Activated naive CD8-positive, alpha-beta T cell treated with anti-CD3 and anti-CD28 coated beads, Interleukin-2, amount 10 ng/mL, durations not matched to agents 7 days and 5 days (primary cell): ENCODE measurements at places on chromosomes 3 and 15. TPM values are rescaled to one million over a fixed set of nuclear protein-coding genes. Genes with fewer than 3 reads are reported as not detected.

The ENTPD3 gene
- not detected for total RNA-seq

The CAMKV gene
- total RNA-seq: not detected

The IL5RA gene
- total RNA-seq: 0.64 TPM

The FAM107A gene
- total RNA-seq: not detected

The MITF gene
- 1.4 TPM for total RNA-seq

The AHSG gene
- not detected for total RNA-seq

The GNAI2 gene
- total RNA-seq: 448 TPM

The CYP1A1 gene
- 12.4 TPM for total RNA-seq

The IQCH gene
- total RNA-seq: 1.2 TPM

DNA sequence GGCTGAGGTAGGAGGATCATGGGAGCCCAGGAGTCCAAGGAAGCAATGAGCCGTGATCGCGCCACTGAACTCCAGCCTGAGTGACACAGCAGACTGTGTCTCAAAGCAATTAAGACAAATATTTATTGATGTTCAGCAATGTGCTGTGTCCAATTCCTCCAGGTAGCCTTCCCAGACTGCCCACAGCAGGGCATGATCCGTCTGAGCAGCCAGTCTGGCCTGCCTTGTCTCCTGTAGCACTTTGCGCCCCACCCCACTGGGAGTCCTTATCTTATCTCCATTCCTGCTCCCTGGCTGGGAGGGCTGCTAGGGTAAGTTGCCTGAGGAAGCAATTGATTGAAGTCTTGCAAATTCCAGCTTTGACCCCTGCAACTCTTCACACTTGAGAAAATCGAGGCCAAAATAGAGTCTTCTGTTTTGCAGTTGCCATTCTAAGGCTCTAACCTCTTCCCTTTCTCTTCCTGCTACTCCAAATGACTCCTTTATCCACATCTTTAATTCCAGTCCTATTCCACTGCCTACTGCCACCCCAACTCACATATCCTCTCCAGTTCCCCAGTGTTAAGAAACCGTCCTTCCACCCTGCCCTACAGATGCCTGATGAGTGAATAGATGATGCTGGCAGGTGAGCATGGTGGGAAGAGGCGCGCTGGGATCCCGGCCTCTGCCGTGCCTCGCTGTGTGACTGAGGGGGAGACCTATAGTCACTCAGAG lies 26.9 kb upstream of the LCTL start:
- H3K4me3 ChIP-seq: no peak overlapping the region
- H3K4me1 ChIP-seq: peaks cover 3% of the 10 kb centered on the region
- H3K27me3 ChIP-seq: peaks cover 3% of the 10 kb centered on the region
- DNase-seq: no peak

DNA sequence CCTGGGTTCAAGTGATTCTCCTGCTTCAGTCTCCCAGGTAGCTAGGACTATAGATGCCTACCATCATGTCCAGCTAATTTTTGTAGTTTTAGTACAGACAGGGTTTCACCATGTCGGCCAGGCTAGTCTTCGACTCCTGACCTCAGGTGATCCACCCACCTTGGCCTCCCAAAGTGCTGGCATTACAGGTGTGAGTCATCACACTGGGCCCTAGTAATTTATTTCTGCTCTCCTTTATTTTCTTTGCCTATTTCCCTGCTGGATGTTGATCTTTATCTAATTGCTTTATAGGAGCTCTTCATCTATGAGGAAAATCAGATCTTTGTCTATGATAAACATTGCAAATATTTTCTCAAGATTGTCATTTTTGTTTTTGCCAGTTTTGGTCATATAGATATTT lies 31.7 kb downstream of the UQCC5 start:
- no peaks in the 10 kb centered on the region for H3K27me3 ChIP-seq
- peaks cover 11% of the 10 kb centered on the region for H3K36me3 ChIP-seq
- H3K4me3 ChIP-seq: no peak overlapping the region
- H3K4me1 ChIP-seq: no peaks in the 10 kb centered on the region

- no peaks in the 10 kb centered on the region for H3K36me3 ChIP-seq
- H3K4me1 ChIP-seq: no peaks in the 10 kb centered on the region
- H3K27ac ChIP-seq: no peak overlapping the region
- no peak for DNase-seq
- peaks cover 4% of the 10 kb centered on the region for H3K27me3 ChIP-seq
Measured at GRCh38 chr3:132279030-132279429, 38.2 kb upstream of the ACP3 start.

DNA sequence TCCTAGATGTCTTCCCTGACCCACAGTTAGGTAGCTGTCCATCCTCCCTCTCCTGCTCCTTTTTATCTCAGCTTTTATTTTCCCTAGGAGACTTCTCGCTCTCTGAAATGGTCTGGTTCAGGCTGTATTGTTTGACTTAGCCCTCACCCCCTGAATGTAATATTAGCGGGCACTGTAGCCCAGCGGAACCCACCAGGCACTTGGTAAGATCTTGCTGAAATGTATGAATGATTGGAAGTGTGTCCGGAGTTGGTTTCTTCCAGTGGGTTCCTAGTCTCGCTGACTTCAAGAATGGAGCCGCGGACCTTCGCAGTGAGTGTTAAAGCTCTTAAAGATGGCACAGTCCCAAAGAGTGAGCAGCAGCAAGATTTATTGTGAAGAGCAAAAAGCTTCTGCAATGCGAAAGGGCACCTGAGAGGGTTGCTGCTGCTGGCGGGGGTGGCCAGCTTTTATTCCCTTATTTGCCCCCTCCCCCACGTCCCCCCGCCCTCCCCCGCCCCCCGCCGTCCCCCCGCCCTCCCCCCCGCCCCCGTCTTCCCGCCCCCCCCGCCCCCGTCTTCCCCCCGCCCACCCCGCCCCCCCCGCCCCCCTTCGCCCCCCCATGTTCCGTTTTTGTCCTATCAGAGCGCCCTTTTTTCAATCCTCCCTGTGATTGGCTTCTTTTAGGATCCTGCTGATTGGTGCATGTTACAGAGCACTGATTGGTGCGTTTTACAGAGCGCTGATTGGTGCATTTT lies 694 bp upstream of the EEFSEC start:
- H3K36me3 ChIP-seq: peaks cover 18% of the 10 kb centered on the region
- no peak for DNase-seq
- H3K4me1 ChIP-seq: peaks cover 9% of the 10 kb centered on the region
- no peaks in the 10 kb centered on the region for H3K27me3 ChIP-seq
- H3K27ac ChIP-seq: peak overlapping the region; percentile 96

- H3K4me1 ChIP-seq: no peaks in the 10 kb centered on the region
- no peak overlapping the region for H3K4me3 ChIP-seq
- no peak overlapping the region for H3K27ac ChIP-seq
- H3K27me3 ChIP-seq: no peaks in the 10 kb centered on the region
Measured at GRCh38 chr3:128378631-128379347, 87.9 kb downstream of the DNAJB8 start.

- no peak for DNase-seq
- H3K4me3 ChIP-seq: no peak overlapping the region
- peaks cover 22% of the 10 kb centered on the region for H3K36me3 ChIP-seq
Measured at GRCh38 chr15:67753891-67754290, 71.4 kb upstream of the SKOR1 start.

GRCh38 chr15:44711743-44712345 lies 527 bp downstream of the B2M start:
- H3K27ac ChIP-seq: peak overlapping the region; percentile 100
- peaks cover 41% of the 10 kb centered on the region for H3K4me1 ChIP-seq
- peak overlapping the region; percentile 92 for H3K4me3 ChIP-seq
- no peaks in the 10 kb centered on the region for H3K27me3 ChIP-seq
- DNase-seq: peak; percentile 78
- H3K36me3 ChIP-seq: peaks cover 69% of the 10 kb centered on the region

GRCh38 chr3:113947372-113948014 lies at the start of gene ZDHHC23:
ZDHHC23 (plus strand) TSS chr3:113948013; CDS start chr3:113948803, 790 bp downstream.
- no peaks in the 10 kb centered on the region for H3K36me3 ChIP-seq
- H3K4me3 ChIP-seq: peak within 1 kb of the TSS; percentile 82
- H3K4me1 ChIP-seq: peaks cover 9% of the 10 kb centered on the region

GRCh38 chr3:65950340-65951326 lies 88.1 kb downstream of the MAGI1 start:
- H3K4me1 ChIP-seq: no peaks in the 10 kb centered on the region
- H3K4me3 ChIP-seq: no peak overlapping the region
- peaks cover 4% of the 10 kb centered on the region for H3K27me3 ChIP-seq
- DNase-seq: no peak
- no peak overlapping the region for H3K27ac ChIP-seq

DNA sequence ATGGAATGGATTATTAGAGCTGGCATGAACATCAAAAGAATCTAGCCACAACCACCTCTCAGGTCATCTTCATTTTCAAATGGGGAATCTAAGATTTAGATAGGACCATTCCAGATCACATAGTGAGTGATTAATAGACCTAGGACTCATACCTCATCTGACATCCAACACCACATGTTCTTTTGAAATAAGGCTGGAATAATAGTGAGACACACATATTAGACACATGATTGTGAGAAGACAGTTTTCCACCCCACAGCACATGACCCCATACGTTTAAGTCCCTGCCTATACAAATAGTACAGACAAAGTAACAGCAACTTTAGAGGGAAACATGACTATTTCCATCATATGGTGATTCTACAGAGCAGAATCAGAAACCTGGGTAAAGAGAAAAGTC lies 344.7 kb upstream of the TPRG1 start:
- H3K36me3 ChIP-seq: peaks cover 2% of the 10 kb centered on the region
- no peak overlapping the region for H3K27ac ChIP-seq
- H3K4me1 ChIP-seq: no peaks in the 10 kb centered on the region
- no peak for DNase-seq
- peaks cover 4% of the 10 kb centered on the region for H3K27me3 ChIP-seq

DNA sequence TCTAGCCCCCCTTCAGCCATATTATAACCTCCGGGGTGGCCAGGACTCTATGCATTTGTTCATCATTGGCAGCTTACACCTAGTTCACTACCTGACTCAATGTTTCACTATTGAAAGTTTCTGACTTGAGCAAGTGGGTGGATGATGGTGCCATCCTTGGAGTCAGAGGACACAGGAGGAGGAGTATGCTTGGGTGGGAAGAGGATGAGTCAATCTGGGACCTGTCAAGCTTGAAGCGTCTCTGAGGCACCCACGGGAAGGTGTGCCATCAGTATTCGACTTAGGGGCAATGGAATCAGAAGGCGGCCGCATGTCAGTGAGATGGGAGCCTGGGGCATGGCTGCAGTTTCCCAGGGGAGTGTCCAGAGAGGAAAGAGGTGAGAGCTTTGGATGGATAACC lies 133.3 kb downstream of the EPHB1 start:
- DNase-seq: no peak
- no peaks in the 10 kb centered on the region for H3K4me1 ChIP-seq
- no peaks in the 10 kb centered on the region for H3K36me3 ChIP-seq
- peaks cover 5% of the 10 kb centered on the region for H3K27me3 ChIP-seq

GRCh38 chr3:171123915-171124314 lies 97.4 kb upstream of the SLC2A2 start:
- DNase-seq: no peak
- peaks cover 44% of the 10 kb centered on the region for H3K36me3 ChIP-seq
- no peak overlapping the region for H3K27ac ChIP-seq
- no peaks in the 10 kb centered on the region for H3K4me1 ChIP-seq
- no peak overlapping the region for H3K4me3 ChIP-seq
- no peaks in the 10 kb centered on the region for H3K27me3 ChIP-seq

DNA sequence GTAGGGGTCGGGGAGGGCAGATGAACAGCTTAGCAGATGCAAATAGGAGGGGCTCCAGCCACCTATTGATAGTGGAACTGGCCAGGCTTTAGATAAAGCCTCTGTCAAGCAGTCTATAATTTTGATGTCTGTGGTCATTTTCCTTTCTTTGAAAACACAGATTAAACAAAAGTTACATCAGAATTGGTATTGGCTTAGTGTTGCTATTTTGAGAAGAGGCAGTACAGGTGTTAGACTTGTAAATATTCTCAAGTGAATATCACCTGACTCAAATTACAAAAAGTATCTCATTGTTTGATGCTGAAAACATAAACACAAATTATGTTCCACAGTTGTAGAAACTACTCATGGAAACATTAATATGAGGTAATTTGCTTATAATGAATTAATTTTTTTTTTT lies 18.1 kb downstream of the GHRL start:
- DNase-seq: no peak
- no peak overlapping the region for H3K27ac ChIP-seq
- H3K4me1 ChIP-seq: peaks cover 29% of the 10 kb centered on the region
- H3K4me3 ChIP-seq: no peak overlapping the region
- peaks cover 36% of the 10 kb centered on the region for H3K36me3 ChIP-seq
- no peaks in the 10 kb centered on the region for H3K27me3 ChIP-seq

GRCh38 chr3:130820976-130821375 lies 72.9 kb upstream of the ATP2C1 start:
- H3K4me3 ChIP-seq: no peak overlapping the region
- H3K27ac ChIP-seq: no peak overlapping the region
- no peaks in the 10 kb centered on the region for H3K4me1 ChIP-seq
- H3K36me3 ChIP-seq: no peaks in the 10 kb centered on the region
- H3K27me3 ChIP-seq: peaks cover 6% of the 10 kb centered on the region

GRCh38 chr3:38354588-38355330 lies 8.2 kb downstream of the XYLB start:
- H3K36me3 ChIP-seq: peaks cover 9% of the 10 kb centered on the region
- H3K27me3 ChIP-seq: no peaks in the 10 kb centered on the region
- no peaks in the 10 kb centered on the region for H3K4me1 ChIP-seq
- no peak overlapping the region for H3K4me3 ChIP-seq
- no peak overlapping the region for H3K27ac ChIP-seq

DNA sequence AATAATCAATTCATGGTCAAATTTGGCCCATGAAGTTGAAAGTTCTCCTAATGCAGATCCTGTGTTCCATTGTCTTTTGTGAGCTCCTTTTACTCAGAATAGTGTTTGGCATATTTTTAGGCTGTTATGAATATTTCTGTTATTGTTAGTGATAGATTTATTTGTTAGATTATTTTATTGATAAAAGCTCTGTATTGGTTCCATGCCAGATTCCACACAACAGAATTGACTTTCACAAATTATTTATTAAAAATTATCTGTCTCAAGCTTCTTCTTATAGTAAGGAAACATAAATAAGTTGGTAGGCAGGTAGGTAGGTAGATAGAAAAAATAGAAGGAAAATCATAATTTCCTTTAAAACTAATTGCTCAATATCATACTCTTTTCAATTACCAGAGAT lies 557.4 kb downstream of the CADM2 start:
- no peaks in the 10 kb centered on the region for H3K27me3 ChIP-seq
- H3K4me1 ChIP-seq: no peaks in the 10 kb centered on the region
- H3K4me3 ChIP-seq: no peak overlapping the region
- H3K27ac ChIP-seq: no peak overlapping the region
- no peaks in the 10 kb centered on the region for H3K36me3 ChIP-seq
- DNase-seq: no peak
